GF-D8 (cell line): ENCODE measurements at places on chromosomes 12 and 14.

- no peak for DNase-seq
Observed at GRCh38 chr14:71204231-71204630, 297.0 kb downstream of the PCNX1 start.

DNA sequence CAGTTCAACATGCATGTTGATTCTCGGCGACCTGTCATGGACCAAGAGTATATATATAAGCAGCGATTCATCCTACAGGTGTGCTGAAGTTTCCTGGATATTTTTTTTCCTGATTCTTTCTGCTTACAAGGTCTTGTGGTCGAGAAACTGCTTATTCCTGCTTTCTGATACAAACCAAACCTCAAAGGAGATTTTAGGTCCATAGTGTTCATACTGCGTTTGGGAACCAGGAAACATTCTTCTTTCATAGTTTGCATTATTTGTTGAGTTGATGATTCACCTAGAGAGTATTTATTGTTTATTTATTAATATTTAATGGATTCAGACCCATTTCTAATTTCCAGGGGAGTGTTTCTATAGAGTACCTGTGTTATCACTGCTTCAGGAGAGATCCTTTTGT lies 70.7 kb upstream of the ASPG start:
- DNase-seq, result no peak

DNA sequence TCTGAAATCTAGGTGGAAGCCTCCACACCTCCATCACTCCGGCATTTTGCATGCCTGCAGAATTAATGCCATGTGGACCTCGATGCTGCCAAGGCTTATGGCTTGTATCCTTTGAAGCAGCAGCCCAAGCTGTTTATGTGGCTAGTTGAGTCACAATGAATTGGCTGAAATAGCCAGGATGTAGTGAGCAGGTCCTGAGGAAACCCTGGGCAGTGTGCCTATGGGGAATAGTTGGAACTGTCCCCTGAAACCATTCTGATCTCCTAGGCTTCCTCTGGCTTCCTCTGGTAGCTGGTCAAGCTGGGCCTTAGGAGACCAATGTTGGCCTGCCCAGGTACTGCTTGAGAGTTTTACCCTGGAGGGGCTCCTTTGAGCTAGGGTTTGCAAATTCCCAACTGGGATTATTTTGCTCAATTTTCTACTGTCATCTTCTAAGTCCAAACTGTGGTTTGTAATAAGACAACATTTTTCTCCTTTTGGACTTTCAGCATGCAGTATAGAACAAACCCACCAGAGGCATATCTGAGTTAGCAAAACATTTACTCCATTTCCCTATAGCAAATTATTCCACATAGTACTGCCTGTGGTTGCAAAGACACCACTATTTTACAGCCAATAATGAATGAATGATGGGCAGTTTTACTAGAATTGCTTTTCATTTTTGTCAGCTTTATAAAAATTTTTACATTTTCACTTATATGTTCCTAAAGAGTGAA lies 85.1 kb upstream of the AMIGO2 start:
- no peak for DNase-seq

- no peak for DNase-seq
Observed at GRCh38 chr14:102249041-102249440, 55.9 kb downstream of the MOK start.

DNA sequence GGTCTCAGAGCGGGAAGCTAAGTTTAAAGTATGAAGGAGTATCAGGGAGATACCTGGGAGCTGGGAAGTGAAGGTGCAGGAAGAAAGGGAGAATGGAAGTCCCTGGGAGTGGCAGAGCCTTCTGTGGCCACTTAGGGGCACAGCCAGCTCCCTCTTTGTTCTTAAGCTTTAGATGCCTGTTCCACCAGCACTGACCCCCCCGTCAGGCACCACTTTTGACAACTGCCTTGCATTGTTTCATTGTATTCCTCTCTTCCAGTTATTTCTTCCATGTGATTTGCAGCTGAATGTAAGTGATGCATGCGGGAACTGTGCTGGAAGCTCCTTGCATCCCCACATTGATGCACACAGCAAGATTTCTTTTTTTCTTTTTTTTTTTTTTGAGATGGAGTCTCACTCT lies 2.6 kb downstream of the GALNT16 start:
- no peak for DNase-seq

DNA sequence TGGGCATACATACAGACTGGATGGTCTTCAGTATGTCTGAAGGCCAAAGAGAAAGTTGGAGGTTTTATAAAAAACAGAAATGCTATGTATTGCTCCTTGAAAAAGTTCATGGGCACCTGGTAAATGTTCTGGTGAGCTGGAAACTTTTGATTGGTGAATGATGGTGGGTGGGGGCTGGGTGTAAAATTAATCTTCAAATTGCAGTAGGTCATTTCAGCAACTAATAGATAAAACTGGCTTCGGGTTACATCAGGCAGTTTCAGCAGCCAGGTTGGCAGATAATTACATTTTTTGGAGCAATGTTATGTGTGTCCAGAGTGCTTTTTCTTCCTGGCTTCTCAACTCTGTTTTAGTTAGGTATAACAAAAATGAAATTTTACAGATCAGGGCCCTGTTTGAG lies 35.3 kb downstream of the SDR9C7 start:
- DNase-seq, result no peak
